ENCODE measurements at places on chromosomes 4 and X. TPM values are rescaled to one million over a fixed set of nuclear protein-coding genes. Genes with fewer than 3 reads are reported as not detected.

- DNase-seq = no peak
Observed at GRCh38 chrX:53085661-53086229, 3.6 kb downstream of the TSPYL2 start.

CMC4 gene
- 11.7 TPM for total RNA-seq

DNA sequence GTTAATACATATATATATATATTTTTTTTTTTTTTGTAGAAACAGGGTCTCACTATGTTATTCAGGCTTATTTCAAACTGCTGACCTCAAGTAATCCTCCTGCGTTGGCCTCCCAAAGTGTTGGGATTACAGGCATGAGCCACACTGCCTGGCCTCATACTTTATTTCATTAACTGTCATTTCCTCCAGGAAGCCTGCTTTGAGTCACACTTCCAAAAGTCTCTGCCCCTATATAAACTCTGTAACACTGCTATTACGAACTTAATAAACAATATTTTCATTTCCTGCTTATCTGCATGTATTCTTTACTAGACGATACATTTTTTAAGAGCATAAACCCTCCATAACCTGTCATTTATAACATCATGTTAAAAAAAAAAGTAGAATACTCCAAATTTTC lies 167.2 kb downstream of the WDFY3 start:
- DNase-seq = peak; percentile 87

DNA sequence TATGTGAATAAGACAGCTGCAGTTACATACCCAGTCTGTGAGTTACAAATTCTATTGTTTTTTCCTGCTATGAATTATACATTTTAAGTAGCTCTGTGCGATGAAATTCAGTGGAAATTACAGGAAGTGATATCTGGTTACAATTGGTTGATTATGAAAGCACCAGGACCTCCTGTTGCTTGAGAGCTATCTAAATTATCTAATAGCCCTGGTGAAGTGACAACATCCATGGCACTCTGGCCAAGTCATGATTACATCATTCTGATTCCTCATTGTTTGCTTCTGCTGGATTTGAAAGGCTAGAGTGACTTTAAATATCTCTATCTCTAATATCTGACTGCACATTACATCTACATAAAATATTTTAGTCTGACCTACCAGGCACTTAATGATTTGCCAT lies 515.0 kb downstream of the CFAP47 start:
- DNase-seq = no peak

- no peak for DNase-seq
Observed at GRCh38 chr4:113872426-113873260, 106.8 kb downstream of the ARSJ start.

SSX3 gene
- total RNA-seq = not detected

HDAC6 gene
- 42.8 TPM for total RNA-seq

- no peak for DNase-seq
Observed at GRCh38 chr4:123649250-123649644, 252.7 kb downstream of the SPRY1 start.

GRCh38 chr4:38803833-38804653 lies 548 bp downstream of the TLR1 start:
- no peak for DNase-seq

DNA sequence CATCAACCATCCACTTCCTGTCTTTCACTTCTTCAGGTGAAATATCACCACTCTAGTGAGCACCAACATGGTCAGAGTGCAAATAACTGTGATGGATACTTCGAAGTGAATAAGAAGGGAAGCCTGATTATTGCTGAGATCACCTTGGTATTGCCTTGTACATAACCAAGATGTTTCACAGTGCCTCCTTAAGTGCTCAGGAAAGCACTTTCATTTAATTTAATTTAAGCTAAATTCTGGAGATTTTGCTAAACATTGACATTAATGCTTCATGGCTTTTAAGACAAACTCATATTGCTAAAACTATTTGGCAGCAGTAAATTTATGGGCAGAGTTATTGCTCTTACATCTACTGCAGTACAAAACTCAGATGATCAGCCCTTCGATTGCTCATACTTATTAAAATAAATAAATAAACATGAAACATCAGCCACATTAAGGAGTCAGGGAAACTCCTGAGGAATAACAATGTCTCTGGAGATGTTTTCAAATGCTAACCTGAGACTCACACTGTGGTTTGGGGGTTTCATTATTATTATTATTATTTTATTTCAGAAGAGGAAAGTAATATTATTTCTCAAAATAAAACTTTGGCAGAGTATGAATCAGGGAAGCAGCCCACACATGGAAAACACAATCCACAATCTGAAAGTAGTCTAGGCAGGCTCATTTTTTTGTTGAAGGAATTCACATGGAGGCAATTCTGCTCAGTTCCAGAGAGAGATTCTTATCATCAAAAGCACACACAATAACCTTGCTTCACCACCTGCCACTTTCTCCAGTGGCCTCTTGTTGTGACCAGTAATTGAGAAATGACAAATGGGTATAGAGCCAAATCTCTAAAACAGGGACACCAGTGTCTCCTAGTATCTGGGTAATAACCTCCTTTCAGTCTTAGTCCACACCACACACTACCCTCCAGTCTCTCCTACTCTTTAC lies 344.2 kb downstream of the MAPK10 start:
- DNase-seq = no peak

- no peak for DNase-seq
Observed at GRCh38 chrX:2243913-2244460, 256.8 kb downstream of the DHRSX start.

- DNase-seq = no peak
Observed at GRCh38 chr4:85128246-85129204, 162.0 kb upstream of the WDFY3 start.

PF4V1 gene
- 0.34 TPM for total RNA-seq

DNA sequence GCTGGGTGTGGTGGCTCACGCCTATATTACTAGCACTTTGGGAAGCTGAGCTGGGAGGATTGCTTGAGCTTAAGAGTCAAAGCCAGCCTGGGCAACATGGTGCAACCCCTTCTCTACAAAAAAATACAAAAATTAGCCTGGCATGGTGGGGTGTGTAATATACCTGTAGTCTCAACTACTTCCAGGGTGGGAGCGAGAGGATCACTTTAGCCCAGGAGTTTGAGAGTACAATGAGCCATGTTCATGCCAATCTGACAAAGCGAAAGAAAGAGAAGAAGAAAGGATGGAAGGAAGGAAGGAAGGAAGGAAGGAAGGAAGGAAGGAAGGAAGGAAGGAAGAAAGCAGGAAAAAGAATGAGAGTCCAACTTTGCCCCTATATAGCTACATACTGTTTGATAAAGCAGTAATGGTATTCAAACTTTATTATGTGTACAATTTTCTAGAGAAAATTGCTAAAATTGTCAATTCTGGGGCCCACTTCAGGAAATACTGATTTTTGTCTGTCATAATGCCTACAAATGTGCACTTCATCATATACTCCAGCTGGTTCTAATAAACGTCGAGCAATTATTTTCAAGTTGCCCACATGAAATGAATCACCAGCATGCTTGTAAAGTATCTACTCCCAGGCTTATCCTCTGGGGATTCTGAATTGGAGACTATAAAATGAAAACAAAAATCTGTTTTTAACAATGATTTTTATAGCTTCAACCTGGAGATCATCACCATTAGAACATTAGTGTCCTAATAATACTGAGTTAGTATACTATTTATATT lies 132.3 kb downstream of the NDST4 start:
- DNase-seq = no peak

GABRE gene
- 8.4 TPM for total RNA-seq

DNA sequence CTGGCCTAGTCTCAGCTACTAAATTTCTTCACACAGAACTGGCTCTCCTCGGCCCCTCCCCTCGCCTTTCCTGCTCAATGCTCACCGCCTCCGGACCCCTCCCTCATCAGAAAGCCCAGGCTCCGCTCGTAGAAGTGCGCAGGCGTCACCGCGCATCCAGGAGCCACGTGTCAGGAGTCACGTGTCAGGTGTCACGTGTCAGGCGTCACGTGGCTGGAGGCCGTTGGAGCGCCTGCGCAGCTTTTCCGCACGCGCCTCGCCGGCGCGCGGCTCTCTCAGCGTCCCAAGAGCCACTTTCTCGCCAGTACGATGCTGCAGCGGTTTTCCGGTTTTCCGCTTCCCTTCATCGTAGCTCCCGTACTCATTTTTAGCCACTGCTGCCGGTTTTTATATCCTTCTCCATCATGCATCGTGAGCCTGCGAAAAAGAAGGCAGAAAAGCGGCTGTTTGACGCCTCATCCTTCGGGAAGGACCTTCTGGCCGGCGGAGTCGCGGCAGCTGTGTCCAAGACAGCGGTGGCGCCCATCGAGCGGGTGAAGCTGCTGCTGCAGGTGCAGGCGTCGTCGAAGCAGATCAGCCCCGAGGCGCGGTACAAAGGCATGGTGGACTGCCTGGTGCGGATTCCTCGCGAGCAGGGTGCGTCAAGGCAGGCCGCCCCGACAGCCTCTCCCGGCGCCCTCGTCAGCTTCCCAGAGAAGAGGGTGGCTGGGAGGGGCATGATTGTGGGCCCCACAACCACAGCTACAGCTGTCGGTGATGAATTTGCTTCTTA lies at the start of gene SLC25A31:
SLC25A31 (plus strand) TSS at position 259 of the 772 bp plus-strand sequence; CDS start at position 405, 146 bp downstream.
- DNase-seq = no peak

GRCh38 chr4:183098723-183099536 lies at the start of gene WWC2:
Gene WWC2 (plus strand): TSS chr4:183099257. CDS start chr4:183099492, 235 bp downstream.
- peak; percentile 96 for DNase-seq

GRCh38 chr4:42906341-42906740 lies 13.8 kb downstream of the GRXCR1 start:
- DNase-seq = no peak

DNA sequence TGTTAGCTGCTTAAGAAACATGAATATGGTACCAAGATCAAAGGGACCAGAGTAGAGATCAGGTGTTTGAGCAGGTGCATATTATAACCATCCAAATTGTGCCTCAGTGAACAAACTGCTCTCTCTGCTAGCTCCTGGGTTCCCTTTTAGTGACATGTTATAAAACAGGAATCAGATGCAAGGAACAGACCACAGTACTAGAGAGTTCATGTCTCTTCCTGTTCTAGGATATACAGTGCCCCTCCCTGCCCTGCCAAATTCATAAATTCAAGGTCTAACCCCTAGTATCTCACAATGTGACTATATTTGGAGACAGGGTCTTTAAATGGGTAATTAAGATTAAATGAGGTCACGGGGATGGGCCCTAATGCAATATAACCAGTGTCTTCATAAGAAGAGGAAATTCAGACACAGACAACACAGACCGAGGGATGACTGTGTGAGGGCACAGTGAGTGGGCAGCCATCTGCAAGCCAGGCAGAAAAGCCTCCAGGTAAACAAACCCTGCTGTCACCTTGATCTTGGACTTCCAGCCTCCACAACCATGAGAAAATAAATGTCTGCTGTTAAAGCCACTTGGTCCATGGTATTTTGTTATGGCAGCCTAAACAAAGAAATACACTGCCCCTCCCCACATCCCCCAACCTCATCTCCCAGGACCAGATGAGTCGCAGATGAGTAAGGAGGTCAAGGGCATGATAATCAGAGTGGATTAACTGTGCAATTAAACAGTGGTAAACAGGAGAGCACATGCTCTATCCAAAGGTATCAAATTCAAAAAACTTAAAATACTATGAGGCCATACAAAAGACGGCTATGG lies 82.5 kb downstream of the RBM47 start:
- DNase-seq = no peak

CXXC4 gene
- total RNA-seq = not detected

DNA sequence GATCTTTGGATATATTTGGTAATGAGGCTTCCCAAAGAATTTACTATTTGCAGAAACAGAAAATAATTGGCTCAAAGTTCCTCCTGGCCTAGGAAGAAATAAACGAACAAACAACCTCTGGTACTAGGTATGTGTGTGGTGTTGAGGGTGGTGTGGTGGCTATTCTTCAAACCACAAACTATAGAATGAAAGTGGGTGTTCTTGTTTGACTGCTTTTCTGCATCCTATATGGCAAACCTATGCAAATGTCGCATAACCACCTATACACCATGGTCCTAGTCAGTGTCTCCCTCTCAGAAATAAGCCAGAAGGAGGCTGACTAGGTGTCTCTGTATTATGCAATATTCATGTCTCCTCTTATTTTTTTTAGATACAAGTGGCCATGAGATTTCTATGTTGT lies 106.6 kb upstream of the PCDH18 start:
- no peak for DNase-seq

CSN1S1 gene
- not detected for total RNA-seq

- DNase-seq = no peak
Observed at GRCh38 chr4:7470111-7470510, 35.4 kb upstream of the PSAPL1 start.

ZNF518B gene
- total RNA-seq = 46.7 TPM

- DNase-seq = no peak
Observed at GRCh38 chr4:84808332-84808731, 158.2 kb downstream of the WDFY3 start.

- DNase-seq = no peak
Observed at GRCh38 chrX:43255596-43255995, 400.5 kb upstream of the MAOA start.

DNA sequence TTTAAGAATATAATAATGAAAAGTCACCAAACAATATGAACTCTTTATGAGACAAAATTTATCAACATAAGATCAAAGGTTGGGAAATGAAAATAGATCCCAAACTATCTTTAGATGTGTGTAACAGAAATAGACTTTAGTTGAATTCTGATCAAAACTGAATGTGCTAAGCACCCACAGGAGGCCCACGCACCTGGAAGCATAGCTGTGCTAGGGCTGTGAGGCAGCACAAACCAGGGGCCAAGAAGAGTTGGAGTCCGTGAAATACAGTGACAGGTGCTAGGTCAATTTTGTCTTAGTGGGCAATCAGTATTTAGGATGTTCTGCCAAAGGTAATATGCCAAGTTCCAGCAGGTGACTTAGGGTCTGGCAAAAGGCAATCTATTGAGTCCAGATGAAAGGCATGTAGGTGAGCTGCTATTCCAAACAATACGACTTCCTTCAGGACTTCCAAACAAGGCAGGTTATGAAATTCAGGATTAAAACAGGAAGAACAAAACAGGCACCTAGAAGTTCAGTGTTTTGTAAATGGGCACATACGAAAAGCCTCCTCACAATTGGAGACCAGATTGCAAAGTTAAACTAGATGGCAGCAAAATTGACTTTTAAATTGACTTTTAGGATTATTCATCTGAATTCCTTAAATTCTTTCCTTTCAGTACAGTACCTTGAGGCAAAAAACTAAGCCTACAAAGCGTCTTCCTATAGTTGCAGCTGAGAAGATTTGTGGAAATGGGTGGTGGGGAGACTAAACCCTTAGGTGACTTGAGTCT lies 4.7 kb upstream of the PCDH18 start:
- no peak for DNase-seq

NKX3-2 gene
- total RNA-seq = 0.05 TPM

- DNase-seq = peak; percentile 59
Observed at GRCh38 chrX:118839334-118839958, 15.8 kb downstream of the ZCCHC12 start.

AIFM1 gene
- total RNA-seq = 26.6 TPM

MAGEB17 gene
- total RNA-seq = not detected

DNA sequence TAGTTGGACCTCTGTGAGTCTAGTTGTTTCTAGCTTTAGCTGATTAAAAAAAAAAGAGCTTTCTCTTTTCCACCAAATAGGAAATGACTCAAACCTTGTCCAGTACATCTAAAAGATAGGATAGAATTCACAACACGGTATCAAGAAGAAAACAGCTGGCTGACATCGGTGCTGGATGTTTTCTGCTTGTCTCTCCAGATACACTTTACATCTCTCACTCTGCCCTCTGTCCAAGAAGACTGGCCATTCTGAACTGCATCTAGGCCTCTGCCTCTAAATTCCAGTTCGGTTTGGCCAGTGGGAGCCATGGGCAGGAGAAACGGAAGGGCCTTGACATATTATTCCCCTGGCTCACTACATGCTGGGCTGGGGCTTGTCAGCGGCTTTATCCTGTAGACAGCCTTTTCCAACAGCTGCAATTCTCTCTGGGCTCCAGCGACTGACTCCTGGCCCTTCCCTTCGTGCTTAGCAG lies 57.3 kb upstream of the SHISA3 start:
- peak; percentile 72 for DNase-seq

- DNase-seq = no peak
Observed at GRCh38 chrX:3076416-3076991, 35.2 kb downstream of the ARSF start.
